NCI-H1105 treated with DMSO at 0.1 percent for 48 hours (cell line): ENCODE measurements at places on chromosomes 3 and 15.

GRCh38 chr3:89358281-89358680 lies 250.9 kb downstream of the EPHA3 start:
- DNase-seq: no peak

GRCh38 chr3:124586126-124587052 lies 143.9 kb upstream of the UMPS start:
- DNase-seq: no peak

DNA sequence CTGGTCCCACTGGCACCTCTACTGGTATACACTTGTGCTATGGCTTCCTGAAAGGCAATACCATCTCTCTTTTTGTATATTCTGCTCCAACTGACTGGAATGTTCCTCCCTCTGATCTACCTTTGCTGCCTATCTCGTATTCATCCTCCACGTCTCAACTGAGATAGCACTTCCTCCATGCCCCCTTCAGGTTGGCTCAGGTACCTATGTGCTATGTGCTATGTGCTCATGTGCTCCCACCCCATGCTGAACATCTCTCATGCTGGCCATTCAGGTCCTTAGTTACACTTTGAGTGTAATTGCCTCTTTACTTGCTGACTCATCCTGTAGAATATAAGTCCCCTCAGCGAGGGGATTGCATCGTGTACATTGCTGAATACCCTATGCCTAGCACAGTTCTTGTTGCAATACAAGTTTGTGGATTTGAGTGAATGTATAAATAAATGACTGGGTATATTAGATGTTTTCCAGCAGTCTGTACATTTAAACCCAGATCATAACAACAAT lies 156.9 kb downstream of the SOX2 start:
- no peak for DNase-seq

DNA sequence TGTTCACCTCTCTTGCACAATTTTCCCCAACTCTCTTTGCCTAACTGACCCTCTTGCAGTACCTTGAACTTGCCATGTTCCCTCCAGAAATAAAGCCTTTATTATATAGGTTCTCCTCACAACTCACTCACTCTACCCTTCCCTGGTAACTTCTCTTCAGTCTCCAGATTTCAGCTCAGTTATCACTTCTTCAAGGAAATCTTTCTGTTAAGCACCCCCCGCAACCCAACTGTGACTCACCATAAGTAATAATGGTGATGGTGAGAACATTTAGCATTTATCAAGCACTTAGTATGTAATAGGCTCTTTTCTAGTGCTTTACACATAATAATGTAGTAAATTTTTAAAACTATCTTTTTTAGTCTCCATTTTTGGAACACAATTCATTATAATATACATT lies 8.1 kb upstream of the OR5K1 start:
- no peak for DNase-seq

DNA sequence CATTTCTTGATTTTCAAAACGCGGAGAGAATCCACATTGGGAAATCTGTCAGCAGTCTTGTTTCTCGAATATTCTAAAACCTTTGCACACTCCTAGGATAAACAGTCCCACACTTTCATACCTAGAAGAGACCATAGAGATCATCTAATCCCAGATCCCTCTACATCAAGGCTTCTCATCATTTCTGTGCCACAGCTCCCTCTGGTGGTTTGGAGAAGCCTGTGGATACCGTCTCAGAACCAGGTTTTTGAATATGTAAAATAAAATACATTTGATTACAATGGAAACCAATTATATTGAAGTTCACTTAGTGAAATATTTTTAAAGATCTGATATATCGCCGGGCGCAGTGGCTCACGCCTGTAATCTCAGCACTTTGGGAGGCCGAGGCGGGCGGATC lies 211.9 kb upstream of the GOLGA6L4 start:
- no peak for DNase-seq

DNA sequence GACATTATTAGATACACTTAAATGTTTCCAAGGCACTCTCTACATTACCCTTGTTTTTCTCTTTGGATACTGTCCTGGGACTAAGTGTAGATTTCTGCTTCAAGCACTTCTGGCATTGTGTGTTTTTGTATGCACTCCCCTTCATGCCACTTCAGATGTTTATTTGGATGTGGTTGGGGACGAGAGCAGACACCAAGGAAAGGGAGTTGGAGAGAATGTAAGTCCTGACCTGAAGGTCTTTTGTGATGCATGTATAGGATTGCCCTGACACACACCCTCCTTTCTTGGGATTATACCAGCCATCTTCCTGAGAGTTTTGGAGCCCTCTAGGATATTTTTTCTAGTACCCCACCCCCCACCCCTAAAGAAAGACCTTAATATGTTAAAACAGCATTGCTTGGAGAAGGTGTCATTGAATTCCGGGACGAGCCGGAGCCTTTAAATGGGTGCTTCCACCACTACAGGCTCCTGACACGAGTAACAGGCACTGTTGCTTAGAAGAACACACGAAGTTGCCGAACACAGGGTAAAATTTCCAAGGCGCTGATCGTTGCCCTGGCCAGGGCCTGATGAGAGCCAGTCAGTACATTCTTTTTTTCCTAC lies 22.7 kb downstream of the PSMD6 start:
- DNase-seq: no peak

DNA sequence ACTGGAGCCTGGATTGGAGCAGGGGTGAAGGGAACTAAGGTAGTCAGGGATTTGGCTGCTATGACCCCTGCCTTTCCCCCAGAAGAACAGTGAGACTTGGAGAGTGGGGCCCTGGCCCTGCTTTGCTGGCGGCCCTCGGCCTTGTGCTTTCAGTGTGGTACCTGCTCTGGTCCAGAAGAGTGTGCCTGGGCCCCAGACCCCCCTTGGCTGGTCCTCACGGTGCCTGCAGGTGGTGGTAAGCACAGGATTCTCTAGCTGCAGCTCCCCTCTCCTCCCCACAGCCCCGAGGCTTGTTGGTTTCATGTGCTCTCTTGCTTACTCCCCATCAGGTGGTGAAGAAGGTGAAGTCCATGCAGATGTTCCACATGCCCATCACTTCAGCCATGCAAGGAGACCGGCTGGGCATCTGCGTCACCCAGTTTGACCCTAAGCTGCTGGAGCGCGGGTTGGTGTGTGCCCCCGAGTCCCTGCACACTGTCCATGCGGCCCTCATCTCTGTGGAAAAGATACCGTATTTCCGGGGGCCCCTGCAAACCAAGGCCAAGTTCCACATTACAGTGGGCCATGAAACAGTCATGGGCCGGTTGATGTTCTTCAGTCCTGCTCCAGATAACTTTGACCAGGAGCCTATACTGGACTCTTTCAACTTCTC lies 125.7 kb downstream of the DNAJB8 start:
- DNase-seq: no peak

DNA sequence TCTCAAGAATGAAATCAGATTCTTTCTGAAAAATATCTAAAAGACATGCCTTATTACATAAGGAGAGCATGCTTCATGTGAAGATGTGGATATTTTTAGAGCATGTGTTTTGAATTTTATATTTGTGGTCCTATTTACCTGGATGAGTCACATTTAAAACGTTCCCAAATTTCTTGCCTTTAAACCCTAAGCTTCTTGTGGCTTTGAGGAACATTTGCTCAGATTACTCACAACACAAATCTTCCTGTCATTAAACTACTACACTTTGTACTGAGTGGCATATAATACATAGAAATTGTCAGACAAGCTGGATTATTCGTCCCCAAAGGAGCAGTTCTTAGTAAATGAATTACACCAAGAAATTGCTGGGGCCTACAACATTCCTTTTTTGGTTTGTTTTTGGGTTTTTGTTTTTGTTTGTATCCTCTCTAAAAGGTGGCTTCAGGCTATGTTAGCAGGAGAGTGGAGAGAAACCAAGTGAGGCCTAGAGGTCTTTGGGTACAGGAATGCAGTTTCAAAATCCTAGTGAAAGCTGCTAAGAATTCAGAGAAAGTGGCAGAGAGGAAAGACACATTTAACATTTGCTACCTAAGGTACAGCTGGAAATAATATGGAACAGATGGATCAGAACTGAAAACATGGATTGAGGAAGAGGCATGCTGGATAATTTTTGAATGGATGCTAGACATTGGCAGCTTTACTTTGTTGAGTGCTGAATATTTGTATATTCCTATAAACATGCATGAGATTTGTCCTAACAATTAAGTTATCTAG lies 128.1 kb downstream of the RPL22L1 start:
- no peak for DNase-seq

DNA sequence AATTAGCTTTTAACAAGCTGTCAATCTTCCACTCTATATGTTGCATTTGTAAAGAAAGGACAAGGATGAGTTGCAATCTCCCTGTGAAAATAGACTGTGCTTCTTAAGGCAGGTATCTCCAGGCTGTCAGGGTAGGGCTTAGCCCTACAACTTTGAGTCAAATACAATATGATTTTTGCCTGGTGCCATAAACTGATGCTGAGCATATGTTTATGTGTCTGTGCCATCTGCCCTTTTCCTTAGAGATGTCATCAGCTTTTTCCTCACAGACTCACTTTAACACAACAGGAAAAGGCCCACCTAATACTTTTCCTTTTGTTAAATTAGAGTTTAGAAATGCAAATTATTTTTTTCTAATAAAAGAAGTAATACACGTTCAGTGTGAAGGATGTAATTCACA lies 548.3 kb downstream of the NLGN1 start:
- DNase-seq: no peak
